ENCODE measurements at places on chromosomes 4 and X. TPM values are rescaled to one million over a fixed set of nuclear protein-coding genes. Genes with fewer than 3 reads are reported as not detected.

DNA sequence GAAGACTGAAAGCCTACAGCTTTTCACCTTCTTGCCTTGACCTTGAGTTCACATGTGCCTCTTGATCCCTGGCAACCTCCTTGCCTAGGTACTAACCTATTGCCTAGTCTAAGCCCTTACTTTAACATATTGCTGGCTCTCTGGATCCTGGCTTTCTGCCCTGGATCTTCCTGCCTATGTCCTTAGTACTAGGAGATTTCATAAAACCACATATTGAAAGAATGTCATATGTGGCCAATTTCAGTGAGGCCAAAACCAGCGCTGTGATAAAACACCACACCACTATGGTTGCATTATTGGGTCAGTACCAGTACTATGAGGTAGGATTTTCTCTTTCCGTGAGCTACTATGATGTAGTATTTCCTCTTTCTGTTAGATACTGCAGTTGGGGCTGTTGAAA, 80.4 kb downstream of the CT47B1 start:
- DNase-seq: no peak

DNA sequence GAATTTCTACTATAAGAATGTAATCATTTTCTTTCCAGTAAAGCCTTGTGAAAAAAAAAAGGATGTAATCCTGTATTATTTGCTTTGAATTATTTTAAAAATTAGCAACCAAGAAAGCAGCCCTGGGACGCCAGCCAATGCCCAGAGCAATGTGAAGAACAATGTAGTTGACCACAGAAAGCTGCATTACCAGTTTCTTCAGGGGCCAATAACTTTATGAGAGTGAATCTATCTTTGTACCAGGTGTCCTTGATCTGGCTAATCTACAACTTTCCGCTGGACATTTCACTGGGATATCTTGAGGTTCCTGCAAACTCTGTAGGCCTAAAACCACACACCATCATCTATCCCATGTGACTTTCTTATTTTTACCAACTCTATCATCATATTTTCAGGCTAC, 7.6 kb upstream of the KLHL2 start:
- DNase-seq: no peak

GRCh38 chr4:7514281-7514680, 79.6 kb upstream of the PSAPL1 start:
- no peak for DNase-seq

Gene RHOXF1
- total RNA-seq: not detected

GRCh38 chrX:40094900-40095582, 2.7 kb downstream of the BCOR start:
- no peak for DNase-seq

Gene DHX15
- 48.3 TPM for total RNA-seq

DNA sequence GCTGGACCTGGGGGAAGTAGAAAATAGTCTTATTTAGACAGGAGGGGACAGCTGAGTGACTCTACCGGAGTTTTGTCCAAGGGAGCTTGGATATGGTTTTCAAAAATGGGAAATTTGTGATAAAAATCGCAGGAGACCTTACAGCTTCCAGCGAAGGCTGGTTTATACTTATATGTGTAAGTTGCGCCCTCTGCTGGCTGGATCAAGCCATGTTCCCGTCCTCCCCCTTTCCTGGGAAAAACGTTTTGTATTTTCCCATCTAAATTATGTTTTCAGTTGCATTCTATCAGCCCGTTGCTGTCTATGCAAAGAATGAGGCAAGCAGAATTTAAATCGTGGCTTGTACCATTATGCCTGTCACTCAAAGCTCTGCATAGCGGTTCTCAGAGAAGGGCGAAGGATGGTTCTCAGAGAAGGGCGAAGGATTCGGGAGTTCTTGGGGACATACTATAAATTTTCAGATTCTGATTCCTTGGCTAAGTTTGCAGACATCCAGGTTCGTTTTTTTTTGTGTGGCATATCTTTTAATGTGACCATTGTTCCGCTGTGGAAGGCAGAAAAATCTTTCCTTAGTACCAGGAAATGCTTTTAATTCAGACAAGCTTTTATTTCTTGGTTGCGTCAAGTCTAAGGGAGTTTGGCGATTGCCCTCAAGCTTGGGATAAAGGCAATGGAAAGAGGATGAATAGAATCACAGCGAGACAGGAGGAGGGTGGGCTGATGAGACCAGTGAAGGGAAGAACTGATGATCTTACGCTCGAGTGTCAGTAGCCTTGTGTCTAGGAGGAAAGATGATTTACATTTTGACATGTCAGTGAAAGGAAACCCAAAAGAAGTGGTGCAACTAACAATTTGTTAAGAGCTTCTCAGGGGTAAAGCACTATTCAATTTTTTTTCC, 128.5 kb upstream of the ARX start:
- peak; percentile 30 for DNase-seq

Gene IRS4
- not detected for total RNA-seq

GRCh38 chrX:143429131-143429530, 88.1 kb downstream of the SPANXN3 start:
- no peak for DNase-seq

DNA sequence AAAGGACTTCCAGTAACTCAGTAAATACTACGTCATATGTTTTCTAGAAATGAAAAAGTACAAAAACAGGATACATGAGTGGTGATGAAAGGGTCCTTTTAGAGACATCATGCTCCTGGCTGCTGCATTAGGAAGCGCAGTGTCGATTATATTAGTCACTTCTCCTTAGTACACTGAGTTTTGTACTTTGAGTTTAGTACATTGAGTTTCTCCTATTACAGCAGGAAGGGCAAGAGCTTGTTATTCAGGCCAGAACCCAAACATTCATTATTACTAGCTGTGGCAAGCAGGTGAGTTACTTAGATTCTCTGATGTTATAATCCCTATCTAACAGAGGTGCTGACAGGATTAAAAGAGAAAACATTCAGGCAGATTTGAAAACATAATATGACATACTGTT, 21.3 kb downstream of the RPGR start:
- no peak for DNase-seq

DNA sequence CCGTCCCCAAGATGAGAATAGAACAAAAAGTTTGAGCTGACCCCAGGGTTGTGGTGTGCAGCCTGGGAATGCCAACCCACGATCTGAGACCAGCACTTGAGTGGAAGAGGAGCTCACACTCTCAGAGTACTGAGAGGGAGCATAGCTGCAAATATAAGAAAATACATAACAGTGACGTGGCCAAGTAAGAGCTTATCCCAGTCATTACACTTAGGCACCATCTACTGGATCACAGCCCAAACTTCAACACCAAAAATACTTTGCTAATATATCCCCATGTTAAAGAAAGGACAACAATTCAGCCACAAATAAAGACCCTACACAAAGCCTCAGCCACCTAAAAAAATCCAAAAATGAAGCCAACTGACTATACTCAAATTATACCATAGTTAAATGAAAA, 33.3 kb upstream of the CXCL6 start:
- DNase-seq: no peak

DNA sequence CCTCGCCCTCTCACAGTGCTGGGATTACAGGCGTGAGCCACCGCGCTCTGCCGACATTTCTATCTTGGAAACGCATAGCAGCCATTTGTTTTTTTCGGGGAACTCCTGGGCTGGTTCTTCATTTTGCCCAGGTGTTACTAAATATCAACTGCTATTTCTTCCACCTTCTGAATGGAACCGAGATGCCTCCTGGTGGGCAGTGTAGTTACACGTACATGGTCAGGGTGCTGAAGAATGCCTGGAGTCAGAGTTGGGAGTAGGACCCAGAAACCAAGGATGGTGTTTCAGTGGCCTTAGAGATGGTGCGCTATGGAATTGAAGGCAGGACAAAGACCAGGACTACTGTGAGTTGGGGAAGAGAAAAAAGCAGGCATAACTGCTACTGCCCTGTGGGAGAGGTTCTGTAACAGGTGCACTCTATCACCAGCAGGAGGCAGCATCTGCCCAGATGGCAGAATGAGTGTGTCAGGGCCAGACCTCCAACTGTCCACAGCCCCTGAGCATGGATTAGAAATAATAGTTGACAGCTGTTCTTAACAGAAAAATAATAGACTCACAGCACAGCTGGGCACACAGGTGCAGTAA, 81.7 kb downstream of the ZC4H2 start:
- no peak for DNase-seq

- no peak for DNase-seq
These were observed 253.9 kb upstream of the NOCT start for GRCh38 chr4:138761638-138762220.

DNA sequence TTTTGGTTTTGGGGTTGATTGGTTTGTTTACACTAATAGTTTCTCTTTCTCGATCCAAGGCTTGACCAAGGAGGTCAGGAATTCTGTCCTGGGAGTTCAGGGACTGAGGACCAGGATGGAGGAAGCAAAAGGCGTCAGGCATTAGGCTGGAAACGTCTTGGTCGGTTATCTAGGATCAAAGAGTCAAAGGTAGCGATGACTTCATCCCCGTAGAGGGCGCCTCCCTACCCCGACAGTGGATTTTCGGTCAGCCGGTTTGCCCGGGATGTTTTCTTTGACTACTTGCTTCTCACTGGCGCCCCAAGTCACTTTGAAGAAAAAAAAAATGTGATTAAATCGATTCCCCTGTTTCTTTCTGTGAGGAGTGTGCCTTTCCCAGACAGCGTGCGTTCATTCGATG, 980 bp upstream of the FHDC1 start:
- no peak for DNase-seq

- DNase-seq: no peak
These were observed 25.2 kb downstream of the NAT8L start for GRCh38 chr4:2084316-2084715.

- DNase-seq: no peak
These were observed 24.4 kb upstream of the CITED1 start for GRCh38 chrX:72330131-72330530.

Gene VCX
- total RNA-seq: not detected

DNA sequence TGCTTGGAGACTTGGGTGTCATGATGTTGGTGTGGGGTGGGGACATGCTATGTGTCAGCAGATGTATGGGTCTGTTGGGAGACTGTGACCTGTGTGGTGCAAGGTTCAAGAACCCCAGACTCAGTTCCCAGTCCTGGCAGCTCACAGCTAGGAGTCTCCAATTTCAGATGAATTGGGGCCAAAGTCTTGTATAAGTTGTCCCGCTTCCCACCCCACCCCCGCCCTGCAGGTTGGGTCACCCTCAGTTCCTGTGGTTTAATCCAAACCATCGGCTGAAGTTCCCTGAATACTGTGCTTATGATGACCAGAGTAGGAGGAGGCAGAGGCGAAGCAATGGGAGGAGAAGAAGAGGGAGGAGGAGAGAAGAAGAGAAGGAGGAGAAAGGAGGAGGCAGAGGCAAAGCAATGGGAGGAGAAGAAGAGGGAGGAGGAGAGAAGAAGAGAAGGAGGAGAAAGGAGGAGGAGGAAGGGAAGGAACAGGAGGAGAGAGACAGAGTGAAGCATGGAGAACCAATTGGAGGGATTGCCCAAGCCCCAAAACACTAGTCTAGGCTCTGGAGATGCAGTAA, 112.6 kb downstream of the EFNB1 start:
- DNase-seq: no peak

DNA sequence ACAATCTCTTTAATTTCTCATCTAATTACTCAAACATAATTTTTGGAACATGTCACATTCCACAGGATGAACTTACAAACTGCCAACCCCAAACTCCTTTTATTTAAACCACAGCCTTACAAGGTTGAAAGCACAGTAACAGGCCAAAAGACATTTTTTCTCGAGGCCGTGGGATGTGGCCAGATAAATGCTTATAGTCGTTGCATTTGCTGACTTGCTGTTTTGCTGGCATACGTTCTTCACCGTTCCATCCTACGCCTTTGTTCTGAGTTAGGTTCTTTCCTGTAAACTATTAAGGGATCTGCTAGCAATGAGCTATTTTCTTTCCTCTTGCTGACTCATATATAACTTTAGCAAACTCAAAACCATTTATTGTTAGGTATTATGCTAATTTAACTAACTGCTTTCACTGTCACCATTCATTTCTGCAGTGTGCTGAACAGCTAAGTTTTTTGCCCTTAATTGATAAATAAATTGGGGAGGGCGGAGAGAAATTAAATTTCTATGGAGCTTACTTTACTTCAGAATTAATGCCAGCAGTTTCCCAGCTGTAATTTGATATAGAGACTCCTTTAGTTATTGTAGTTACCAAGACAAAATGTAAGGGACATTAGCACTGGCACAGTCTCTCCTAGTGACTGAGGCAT, 135.1 kb upstream of the PACRGL start:
- DNase-seq: no peak

Gene KCNE5
- 0.20 TPM for total RNA-seq

DNA sequence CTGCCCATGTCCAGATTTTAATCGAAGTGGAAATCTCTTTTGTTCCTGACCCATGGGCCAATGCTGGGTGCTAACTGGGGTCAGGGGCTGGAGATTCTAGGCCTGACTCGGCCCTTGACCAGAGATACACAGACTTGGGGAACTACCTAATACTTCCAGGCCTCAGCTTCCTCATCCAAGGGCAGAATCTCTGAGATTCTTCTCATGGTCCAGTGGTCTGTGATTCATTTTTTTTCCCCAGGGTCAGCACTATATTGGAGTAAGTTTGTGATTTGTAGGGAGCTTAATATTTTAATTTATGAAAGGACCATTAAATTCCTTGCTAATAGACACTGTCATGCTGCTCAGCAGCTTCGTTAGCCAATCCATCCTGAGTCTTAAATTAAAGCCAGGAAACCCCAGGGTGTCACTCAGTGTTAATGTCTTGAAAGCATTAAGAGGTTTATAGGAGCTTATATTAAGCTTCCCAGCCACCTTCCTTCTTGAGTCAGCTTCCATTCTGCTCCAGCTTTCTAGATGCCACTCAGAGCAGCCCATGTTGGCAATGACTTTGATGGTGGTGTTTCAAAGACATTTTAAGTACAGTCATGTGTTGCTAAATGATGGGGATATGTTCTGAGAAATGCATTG, 27.0 kb upstream of the PROM1 start:
- no peak for DNase-seq

GRCh38 chrX:11137543-11138139, 26.5 kb downstream of the HCCS start:
- DNase-seq: no peak

Gene SMIM10L2A
- total RNA-seq: 0.92 TPM

- no peak for DNase-seq
These were observed 11.5 kb downstream of the PPARGC1A start for GRCh38 chr4:23878246-23878891.

Gene FGF5
- total RNA-seq: not detected

GRCh38 chr4:33914386-33914785, 2329.9 kb downstream of the ARAP2 start:
- no peak for DNase-seq

Gene CCSER1
- total RNA-seq: 9.9 TPM

DNA sequence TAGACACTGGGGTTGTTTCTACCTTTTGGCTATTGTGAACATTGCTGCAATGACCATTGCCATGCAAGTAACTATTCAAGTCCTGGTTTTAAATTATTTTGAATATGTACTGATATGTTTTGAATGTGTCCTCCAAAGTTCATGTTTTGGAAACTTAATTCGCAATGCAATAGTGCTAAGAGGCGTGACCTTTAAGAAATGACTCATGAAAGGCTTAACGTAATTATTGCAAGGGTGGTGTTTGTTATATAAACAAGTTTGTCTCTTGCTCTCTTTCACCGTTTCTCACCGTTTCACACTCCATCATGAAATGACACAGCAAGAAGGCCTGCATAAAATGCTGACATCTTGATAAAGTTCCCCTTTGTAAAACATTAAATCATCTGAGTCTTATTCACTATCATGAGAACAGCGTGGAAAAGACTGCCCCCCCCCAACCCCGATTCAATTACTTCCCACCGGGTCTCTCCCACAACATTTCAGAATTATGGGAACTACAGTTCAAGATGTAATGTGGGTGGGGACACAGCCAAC, 506.9 kb upstream of the FAM47C start:
- DNase-seq: no peak

- no peak for DNase-seq
These were observed 52.8 kb downstream of the SPRY1 start for GRCh38 chr4:123449362-123449761.

GRCh38 chr4:82900066-82900410, 497 bp upstream of the THAP9 start:
- DNase-seq: no peak

Gene CXCR3
- total RNA-seq: 0.31 TPM

All from heart right ventricle (tissue), 16 donors.